Stimulated activated naive CD8-positive, alpha-beta T cell treated with anti-CD3 and anti-CD28 coated beads, Interleukin-15, Interleukin-2, amounts not matched to agents 100 U/mL and 50 U/mL, for 24 hours (primary cell): ENCODE measurements at places on chromosomes 6 and 20.

- no peak for DNase-seq
Measured at GRCh38 chr20:47466213-47466612, 35.5 kb upstream of the NCOA3 start.

GRCh38 chr6:27956941-27957340 lies at the start of gene OR2B6:
OR2B6 (plus strand) TSS chr6:27957241; CDS start chr6:27957241, 0 bp downstream.
- DNase-seq = no peak

DNA sequence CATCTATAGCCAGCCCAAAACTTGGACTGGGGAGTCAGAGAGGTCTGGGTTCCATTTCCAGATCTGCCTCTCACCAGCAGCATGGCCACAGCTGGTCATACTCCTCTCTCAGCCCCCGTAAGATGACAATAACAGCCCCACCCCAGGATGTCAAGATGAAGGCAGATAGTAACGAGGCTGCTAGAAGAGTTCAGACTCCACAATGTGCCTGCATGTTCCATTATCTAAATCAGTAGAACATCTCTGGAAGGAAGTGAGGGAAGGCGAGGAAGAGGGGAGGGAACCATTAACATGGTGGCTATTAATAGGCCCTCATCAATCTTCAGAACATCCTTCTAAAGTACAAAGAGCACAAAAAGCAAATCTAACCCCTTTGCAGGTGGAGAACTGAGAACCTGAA lies 98.0 kb upstream of the KCNG1 start:
- no peak for DNase-seq

DNA sequence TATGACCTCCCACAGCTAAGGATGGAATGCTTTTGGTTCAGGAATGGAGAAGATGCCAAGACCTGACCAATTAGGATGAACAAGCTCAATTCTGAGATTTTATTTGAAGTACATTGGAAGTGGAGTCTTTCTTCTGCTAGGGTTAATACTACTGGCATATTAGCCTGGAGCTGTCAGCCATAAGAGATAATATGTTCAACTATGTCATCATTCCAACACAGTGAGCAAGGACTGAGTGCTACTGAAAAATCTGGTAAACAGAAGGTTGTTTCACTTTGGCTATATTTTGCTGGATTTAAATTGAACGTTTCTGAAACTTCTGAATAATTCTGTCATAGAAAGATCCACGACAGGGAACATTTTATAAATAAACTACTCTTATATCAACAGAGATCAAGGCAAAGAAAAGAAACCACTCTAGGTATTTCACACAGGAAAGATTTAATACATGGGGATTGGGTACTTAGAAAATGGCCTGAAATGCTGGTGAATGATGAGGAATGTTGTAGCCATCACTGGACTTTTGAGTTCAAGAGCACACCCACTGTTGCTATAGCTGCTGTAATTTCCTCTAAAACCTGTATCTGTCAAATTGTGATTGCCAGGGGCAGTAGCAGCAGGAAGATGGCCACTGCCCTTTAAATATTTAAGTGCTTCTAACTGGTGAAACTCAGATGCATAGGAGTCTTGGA lies 200.5 kb downstream of the PLCB4 start:
- DNase-seq = no peak

GRCh38 chr20:33914919-33915318 lies 78.8 kb upstream of the RALY start:
- peak; percentile 15 for DNase-seq

DNA sequence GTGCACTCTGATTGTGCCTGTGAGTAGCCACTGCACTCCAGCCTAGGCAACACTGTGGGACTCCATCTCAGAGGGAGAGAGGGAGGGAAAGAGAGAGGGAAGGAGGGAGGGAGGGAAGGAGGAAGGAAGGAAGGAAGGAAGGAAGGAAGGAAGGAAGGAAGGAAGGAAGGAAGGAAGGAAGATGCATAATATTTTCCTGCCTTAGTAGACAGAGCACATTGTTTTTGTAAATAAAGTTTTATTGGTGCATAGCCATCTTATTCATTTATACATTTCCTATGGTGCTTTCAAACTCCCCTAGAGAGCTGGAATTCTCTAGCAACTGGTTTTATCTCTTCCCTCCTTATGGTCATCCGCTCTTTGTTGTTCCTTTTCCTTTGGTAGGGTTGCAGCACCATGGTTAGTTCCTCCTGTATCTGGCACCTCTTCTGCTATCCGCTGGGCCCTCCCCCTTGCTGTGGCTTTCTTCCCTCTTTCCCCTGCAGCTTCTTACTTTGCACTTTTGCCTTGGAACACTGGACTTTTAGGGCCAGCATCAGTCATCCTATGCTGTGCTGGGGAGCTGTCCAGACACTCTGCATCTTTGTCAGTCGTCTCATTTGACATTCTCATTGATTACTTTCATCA lies 20.2 kb downstream of the GPR6 start:
- DNase-seq = no peak

DNA sequence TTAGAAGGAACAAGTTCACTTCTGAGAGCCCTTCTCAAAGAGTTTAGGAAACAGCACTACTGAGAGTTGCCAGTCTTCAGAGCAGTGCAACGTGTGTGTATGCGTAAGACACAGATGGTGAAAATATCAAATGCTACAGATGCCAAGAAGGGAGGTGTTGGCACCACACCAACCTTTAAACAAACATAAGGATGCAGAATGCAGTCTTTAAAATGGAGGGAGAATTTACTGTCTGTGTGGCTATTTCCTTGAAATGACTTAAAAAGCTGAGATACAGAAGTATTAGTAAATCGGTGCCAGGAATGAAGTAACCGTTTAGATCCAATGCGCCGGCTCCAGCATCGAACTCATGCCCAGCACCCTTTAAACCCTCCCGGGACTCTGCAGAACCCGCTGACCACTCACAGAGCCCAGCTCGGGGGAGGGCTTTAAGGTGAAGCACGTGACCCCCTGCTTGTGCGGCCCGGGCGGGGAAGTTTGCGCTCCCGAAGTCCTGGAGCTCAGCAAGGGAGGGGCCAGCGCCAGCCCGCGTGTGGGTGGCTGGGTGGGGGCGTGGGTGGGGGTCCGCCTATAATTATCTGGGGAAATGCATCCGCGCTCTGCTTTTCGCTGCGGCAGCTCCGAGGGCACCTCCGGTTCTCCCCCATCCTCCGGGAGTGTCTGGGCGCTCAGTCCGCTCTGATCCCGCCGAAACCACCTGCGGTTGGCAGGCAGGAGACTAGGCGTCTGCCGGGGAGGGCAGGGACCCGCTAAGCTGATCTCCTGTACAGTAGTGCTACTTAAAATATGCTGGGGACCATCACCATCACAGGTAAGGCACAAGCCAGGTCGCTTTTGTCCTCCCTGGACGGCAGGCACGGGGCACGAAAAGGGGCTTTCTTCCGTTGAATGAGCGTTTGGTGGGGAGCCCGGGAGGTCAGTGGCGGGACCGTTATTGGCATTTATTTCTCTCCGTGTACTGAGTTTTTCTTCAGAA lies 66.0 kb downstream of the ZBTB2 start:
- DNase-seq = peak; percentile 25

- DNase-seq = no peak
Measured at GRCh38 chr6:34130862-34131261, 15.0 kb downstream of the GRM4 start.

- DNase-seq = peak; percentile 74
Measured at GRCh38 chr20:44217342-44218092, 6.9 kb upstream of the OSER1 start.

DNA sequence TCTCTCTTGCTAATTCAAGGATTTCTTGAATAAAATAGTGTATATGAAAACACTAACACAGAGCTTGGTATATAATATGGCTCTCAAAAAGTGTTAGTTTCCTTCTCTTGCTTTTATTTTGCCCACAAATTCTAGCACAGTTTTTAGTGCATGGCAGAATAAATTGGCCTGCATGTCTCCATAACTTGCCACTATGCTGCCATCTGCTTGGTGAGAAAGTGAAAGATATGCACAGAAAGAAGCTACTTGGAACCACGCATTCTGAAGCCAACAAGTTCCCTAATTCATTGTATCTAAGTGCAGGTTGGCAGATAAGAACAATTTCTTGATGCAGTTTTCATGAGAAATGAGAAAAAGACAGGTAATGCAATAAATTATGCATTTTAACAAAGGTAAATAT lies 101.2 kb downstream of the EPHA7 start:
- DNase-seq = no peak

DNA sequence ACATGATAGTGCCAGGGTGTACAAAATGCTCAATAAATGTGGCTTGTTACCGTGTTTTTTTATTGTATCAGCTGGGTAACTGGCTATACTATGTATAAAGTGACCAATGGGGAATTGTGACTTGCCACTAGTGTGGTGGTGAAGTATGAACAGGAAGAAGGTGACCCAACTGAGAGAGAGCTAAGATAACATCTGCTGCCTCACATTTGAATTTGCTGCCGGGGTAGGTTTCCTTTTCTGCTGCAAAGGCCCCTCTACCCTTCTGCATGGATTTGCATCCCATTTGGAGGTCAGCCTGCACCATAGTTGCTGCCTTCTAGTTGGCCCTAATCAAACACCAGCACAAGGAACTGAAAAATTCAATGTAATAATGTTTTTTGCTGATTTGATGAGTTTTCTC lies 24.1 kb downstream of the IL17A start:
- no peak for DNase-seq

DNA sequence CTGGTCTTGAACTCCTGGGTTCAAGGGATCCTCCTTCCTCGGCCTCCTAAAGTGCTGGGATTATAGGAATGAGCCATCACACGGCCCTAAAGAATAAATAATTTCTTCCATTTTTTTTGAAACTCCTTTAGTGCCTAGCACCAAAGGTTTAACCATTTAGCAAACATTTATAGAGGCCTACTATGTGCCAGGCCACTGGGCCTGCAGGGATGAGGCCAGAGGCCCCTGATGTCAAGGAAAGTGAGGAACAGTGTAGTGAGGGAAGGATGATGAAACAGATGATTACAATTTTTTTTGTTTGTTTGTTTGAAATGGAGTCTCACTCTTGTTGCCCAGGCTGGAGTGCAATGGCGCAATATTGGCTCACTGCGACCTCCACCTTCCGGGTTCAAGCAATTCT lies 33.8 kb downstream of the ZNF341 start:
- no peak for DNase-seq

GRCh38 chr6:126293891-126294524 lies 45.9 kb upstream of the CENPW start:
- DNase-seq = no peak

GRCh38 chr6:69926745-69927144 lies 60.4 kb downstream of the COL19A1 start:
- DNase-seq = no peak

DNA sequence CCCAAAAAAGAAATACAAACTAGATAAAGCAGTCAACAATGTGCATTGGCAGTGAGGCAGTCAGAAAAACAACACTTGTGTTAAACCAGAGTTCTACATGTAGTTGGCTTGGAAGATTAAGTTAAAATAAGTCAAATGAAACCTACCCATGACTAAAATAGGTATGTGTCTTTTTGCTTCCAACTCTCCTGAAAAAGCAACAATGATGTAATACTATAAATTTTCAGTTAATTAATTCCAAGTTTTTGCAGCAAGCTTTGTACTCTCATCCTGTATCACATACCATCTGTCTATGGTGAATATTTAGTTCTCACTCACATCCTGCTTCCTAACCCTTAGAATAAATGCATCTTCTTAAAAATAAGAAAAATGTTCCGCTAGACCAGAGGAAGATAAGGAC lies 261.5 kb downstream of the KIF16B start:
- no peak for DNase-seq

GRCh38 chr6:89589297-89590025 lies 49.1 kb downstream of the LYRM2 start:
- DNase-seq = no peak

GRCh38 chr6:53984581-53984980 lies 126.7 kb upstream of the MLIP start:
- DNase-seq = no peak

GRCh38 chr6:2021713-2022125 lies 223.7 kb downstream of the GMDS start:
- no peak for DNase-seq

GRCh38 chr20:56722042-56722441 lies 92.9 kb downstream of the TFAP2C start:
- no peak for DNase-seq

DNA sequence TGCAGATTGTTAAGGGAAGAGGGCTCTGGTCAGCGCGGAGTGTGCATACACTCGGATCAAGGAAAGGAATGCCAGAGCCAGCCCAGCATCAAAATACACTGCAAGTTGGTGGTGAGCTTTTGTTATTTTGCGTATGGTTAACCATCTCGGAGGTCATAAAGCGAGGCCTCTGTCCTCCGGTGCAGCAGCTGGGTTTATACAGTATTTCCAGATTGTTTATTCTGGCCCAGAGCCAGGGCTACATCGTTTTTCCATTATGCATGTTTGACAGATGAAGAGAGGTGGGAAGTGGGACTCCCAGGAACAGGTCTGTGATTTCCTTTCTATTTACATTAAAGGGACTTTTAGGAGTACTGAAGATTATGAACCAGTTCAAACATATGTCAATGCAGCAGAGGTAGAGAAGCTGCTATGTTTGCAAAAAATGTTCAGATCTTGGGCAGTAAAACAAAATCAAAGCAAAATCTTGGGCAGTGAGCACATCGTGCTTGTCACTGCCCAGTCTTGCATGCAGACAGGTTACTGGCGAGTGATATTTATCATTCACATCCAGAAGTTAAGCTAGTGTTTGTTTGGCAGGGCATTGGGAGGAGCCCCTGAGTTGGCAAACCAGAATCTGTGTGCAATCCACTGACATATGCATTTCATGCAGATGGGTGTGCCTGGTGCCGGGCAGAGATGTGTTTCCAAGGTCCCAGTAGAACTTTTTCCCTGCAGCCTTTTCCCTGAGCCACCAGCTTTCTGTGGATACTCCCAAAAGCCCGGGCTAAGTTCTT lies 256.3 kb upstream of the TAB2 start:
- DNase-seq = no peak

DNA sequence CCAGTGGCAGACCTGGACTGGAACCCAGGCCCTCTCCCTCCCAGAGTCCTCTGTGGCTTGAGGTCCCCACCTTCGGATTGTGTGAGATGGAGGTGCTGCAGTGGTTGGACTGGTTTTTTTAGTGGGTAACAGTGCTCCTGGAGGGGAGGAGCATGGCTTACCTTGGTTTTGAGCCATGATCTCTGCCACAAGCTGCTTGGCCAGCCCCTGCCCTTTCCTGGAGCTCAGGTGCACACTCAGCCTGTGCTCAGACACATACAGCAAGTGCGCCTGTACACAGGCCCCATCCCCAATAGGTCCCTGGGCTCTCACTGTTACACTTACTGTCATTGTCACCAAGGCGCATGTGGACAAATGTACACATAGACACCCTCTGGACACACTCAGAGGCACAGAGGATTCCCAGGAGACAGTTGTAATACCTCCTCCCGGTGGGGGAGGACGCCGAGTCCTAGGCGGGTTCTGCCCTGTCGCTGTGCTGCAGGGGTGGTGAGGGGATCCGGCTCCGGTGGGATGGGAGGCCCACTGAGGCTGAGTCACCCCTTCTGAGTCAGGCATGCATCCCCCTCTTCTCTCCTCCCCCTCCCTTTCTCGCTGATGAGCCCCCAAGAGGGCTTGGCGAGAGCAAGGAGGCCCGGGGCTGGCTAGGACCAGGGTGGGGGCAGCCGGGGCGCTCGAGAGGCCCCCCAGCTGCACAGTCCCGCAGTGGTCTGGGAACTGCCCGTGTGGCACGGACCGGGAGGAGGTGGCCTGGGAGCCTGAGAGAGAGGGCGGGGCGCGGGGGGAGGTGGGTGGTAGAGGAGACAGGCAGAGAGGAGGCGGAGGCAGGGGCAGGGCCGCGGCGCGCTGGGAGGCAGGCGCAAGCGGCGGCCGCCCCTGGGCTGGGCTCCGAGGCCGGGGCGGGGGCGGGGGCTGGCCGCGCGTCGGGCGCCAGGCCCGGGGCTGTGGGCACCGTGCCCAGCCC lies 522 bp upstream of the EPB41L1 start:
- DNase-seq = peak; percentile 59
